Choroid plexus epithelial cell (primary cell): ENCODE measurements at places on chromosomes 4 and X.

DNA sequence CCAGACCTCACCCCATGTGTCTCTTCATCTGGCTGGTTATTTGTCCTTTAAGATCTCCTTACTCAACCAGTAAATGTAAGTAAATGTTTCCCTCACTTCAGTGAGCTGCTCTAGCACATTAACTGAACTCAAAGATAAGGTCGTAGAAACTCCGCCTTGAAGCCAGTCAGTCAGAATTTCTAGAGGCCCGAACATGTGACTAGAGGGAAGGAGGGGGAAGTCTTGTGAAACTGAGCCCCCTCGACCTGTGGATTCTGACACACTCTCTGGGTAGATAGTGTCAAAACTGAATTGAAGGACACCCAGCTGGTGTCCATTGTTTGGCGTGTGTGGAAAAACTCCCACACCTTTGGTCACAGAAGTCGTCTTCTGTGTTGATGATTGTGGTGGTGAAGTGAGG, 933.9 kb downstream of the ADGRL3 start:
- peak; percentile 37 for DNase-seq

DNA sequence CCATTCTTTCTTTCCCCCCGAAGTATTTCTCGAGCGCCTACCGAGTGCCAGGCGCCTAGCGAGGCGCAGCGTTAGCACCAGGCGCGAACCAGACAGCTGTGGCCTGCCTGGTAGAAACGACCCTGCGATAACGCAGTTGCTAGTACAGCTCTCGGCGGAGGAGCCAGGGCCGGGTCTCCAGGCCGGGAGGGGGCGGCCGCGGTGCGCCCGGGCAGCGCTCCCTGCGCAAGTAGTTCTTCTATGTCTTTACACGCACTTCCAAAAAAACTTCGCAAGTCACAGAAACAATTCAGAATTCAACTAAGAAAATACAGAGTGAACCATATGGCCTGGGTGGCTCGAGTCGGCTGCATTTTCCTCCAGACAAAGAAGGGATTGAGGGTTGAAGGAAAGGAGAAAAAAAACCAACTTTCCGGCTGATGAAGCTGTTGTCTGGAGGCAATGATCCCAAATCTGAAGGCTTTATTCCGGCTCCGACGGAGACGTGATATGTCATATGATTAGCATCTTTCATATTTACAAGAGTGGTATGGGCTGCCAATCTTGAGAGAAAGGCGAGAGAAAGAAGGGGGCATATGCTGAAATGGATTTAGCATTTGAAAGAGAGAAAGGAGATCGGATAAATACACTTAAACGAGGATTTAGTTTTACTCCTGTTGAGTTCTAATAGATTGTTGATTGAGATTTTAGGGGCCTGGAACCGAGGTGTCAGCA, 7.2 kb upstream of the NEUROG2 start:
- peak; percentile 43 for DNase-seq

GRCh38 chr4:185222598-185222997, 13.2 kb downstream of the SNX25 start:
- peak; percentile 36 for DNase-seq

DNA sequence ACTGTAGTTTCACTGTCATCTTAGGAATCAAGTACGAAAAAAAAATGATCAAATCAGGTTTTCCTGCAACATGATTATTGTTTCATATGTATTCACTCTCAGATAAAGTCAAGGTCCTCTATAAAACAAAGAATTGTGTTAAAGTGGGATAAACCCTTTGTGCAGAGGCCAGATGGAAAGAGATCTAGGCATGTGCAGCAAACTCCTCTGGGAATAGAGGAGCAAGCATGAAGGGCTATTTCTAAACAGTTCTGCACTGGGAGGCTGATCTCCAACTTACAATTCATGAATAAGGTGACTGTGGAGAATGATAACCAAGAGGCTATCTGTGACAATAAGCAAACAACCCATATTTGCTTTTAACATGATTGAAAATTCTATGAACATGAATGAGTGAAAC, 2.4 kb upstream of the WDFY3 start:
- no peak for DNase-seq
